ENCODE measurements at places on chromosomes 2 and 18.
A peak's percentile ranks its signal among the peaks of the same experiment; 100 is the strongest.

DNA sequence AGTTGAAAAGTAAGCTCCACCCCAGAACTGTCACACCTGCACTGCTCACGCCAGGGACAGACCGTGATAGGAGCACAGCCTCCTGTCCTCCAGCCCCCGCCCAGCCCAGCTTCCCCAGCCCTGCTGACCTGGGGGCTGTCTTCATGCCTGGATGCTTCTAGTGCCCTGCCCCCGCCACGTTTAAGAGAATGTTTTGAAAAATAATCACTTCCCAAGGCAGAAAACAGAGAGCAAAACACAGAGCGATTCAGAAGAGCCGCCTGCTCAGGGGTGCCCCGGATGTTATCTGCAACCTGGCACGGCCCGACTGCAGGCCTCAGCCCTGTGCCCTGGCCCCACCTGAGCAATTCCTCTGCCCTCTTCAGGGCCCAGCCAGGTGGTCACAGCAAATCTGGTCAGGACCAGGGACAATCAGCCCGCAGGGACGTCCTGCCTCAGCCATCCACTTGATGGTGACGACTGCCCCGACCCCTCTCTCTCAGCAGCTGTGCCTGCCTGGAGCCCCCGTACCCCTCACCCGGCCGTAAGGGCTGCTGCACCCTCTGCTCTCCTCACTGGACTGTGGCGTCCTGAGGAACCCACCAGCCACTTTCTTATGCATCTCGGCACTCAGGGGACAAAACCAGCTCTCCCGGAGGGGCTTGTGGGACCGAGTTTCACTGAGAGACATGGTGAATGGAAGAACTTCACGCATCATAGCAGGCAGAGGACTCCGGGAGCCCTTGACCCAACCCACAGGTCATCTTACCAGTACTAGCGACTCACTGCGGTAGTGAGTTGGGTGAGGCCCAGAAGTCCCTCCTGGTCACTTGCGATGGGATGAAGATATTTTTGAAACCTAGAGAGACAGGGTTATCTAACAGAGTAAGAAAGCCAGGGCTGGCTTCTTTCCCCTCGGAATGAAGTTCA, 30.2 kb downstream of the ADI1 start:
- DNase-seq: no peak

GRCh38 chr18:37639846-37640245, 74.2 kb upstream of the CELF4 start:
- DNase-seq: no peak

DNA sequence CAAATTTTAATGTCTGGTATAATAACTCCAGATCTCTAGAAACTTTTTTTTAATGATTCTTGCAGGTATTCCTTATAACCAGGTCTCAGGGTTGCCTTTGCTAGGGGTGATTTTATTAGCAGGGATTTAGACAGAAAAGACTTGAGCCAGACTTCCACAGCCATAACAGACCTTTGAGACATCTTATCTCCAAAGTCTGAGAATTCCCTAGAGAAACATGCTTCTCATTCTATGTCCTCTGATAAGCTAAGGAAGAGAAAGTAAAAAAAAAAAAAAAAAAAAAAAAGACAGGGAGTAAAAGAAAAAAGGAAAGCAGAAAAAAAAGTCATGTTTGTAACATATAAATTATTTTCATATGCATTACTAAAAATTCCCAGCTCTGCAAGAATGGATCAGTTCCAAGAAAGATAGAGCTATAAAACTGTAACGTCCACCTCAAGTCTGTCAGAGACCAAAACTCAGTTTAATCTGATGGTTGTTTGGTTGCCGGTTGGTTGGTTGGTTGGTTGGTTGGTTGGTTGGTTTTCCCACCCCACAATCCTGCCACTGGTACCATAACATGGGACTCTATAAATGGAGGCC, 153.8 kb downstream of the COL6A3 start:
- DNase-seq: peak; percentile 68

DNA sequence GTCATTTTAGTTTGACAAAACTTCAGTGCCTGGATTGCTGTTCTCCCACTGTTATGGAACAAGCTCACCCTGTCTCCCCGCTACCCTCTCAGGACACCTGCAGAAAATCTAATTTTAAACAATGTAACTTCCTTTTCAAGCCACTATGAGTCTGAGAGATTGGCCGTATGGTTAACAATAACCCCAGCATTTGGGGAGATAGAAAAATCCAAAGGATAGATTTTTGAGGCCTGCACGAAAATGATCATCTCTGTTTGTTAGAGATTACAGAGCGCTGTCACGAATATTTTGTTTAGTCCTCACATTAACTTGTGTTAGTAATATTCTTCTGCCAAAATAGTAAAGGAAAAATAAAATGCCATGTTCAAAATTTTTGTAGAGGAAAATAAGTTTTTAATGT, 24.7 kb downstream of the CAB39 start:
- no peak for DNase-seq

DNA sequence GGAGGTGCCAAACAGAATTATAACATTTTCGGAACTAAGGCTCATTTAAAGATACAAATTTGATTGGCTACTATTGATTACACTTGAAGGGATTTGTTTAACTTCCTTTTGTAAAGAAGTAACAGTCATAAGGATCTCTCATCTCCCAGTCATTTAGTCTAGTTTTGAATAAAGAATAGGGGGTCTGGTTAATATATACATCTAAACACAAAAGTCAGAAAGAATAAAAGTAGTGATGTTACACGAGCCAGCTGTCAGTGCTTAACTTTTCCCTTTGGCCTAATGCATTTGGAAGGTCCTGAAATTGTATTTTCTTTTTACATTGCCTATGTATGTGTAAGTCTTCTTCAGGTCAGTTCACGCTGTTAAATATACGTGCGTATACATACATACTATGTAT, 8.1 kb downstream of the SEPTIN2 start:
- no peak for DNase-seq

DNA sequence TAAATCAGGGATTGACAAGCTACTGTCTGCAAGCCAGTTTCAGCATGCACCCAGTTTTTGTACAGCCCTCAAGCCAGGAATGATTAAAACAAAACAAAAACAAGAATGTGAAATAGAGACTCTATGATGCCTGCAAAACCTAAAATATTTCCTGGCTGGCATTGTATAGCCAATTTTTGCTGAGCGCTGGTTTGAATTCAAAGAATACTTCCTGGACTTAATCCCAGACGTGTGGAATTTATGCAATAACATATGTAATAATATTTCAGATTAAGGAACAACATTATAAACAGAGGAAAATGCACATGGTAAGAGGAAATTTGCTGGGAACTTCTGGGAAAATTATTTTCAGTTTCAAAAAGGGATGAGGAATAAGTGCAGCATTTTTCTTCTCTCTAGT, 148.1 kb upstream of the RPRM start:
- no peak for DNase-seq

GRCh38 chr2:233463586-233463985, 103.0 kb downstream of the USP40 start:
- no peak for DNase-seq
